ENCODE measurements at places on chromosomes 4 and X.

DNA sequence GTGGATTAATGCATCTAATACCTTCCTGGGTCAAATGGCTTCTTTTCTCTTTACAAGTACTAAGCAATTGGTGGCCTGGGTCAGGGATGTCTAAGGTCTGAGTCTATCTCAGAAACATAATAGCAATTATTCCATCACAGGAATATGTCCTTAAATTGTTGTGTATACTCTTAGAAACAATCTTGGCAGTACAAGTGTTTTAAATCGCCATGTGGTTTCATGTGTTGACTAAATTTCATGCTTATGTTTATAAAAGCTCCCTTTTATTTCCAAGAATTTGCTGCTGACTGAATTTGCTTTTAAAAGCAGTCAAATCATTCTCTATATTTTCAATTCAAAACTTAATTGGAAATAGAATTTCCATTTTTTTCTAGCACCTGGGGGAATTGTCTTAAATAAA, 125.3 kb upstream of the PACRGL start:
- no peak for DNase-seq

GRCh38 chr4:25174674-25175073, 14.4 kb upstream of the SEPSECS start:
- DNase-seq = no peak

- DNase-seq = no peak
These were observed 61.8 kb downstream of the MAGED1 start for GRCh38 chrX:51955200-51955599.

GRCh38 chr4:54495641-54496040, 162.1 kb upstream of the KIT start:
- DNase-seq = no peak

GRCh38 chrX:42678133-42678532, 99.8 kb downstream of the PPP1R2C start:
- DNase-seq = no peak

GRCh38 chrX:125627676-125628075, 308.0 kb downstream of the TEX13C start:
- no peak for DNase-seq

GRCh38 chr4:105956569-105956968, 61.3 kb downstream of the NPNT start:
- no peak for DNase-seq

DNA sequence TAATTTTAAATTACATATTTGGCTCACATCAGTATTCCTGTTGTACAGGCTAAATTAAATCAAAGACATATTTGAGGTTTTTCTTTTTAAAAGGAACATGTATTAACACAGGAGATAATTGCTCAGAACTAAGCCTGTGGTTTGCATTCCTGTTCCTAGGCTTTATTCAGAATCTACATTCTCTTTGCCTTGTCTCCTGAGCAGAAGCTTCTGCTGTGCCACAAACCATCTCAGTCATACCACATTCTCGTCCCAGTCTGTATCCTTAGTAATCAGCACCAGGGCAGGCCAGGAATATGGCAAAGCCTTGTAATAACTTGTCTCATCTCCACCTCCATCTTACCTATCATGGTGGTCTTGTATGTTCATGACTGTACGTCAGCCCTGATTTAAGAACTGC, 162.8 kb downstream of the ARHGAP24 start:
- no peak for DNase-seq

- DNase-seq = no peak
These were observed 16.2 kb upstream of the ZFX start for GRCh38 chrX:24133312-24133711.

- DNase-seq = no peak
These were observed 32.8 kb downstream of the NPY2R start for GRCh38 chr4:155241225-155241624.

- no peak for DNase-seq
These were observed 44.3 kb downstream of the CASP6 start for GRCh38 chr4:109658871-109659410.

GRCh38 chr4:103721251-103721650, 1.5 kb upstream of the TACR3 start:
- DNase-seq = no peak

DNA sequence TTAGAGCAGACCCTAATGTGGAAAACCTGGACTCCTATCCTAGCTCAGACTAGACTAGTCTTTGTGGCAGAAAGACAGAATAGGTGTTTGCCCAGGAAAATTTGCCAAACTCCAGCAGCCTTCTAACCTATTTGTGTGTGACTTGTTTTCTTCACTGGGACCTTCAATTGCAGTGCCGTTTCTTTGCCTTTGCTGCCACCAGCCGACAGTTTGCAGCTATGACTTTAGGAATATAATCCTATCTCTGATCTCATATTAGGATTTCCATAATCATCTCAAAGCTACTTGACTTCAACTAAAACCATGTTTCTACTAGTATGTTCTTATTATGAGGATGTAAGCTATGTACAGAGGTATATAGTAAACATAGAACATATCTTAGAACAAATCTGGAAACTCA, 60.2 kb upstream of the PGAM4 start:
- no peak for DNase-seq
